ENCODE measurements at places on chromosomes 4 and X. TPM values are rescaled to one million over a fixed set of nuclear protein-coding genes. Genes with fewer than 3 reads are reported as not detected.
A peak's percentile ranks its signal among the peaks of the same experiment; 100 is the strongest.

DNA sequence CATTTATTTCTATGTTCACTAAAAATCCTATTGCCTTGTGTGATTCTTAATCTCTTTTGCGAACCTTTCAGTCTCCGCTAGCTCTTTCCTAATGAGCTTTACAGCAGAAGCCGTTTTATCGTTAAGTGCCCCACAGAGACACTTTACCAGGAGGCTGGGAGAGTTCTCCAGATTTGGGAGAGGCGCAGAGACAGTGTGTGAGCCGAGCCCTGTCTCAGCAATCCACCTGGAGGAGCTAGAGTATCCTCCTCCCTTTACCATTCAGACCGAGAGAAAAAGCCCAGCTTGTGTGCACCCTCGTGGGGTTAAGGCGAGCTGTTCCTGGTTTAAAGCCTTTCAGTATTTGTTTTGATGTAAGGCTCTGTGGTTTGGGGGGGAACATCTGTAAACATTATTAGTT, 54.9 kb upstream of the MTM1 start:
- DNase-seq: no peak

The TRIM60 gene
- total RNA-seq: not detected

GRCh38 chr4:21869978-21870745, 78.4 kb downstream of the KCNIP4 start:
- no peak for DNase-seq

DNA sequence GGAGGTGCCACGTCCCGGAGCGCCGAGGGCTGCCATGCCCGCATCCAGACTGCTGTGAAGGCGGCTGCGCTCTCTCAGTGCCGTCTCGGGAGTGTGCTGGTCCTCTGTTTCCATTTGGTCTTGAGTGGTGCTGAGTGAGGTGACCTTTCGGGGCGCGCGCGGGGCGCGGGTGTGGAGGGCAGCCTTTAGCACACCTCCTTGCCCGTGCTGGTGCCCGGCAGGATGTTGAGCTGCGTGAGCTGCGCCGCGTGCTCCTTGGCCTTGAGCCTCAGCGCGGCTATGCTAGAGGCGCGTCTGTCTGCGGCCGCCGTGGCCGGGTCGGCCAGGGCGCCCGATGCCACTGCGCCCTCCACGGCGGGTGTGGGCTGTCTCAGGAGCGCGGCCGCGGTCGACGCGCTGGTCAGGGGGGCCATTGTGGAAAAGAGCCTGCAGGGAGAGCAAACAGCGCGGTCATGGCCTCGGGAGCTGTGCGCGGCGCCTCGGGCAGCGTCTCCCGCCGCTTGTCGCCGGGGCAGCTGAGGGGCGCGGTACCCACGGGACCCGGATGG, 11.2 kb downstream of the ARX start:
- peak; percentile 23 for DNase-seq

DNA sequence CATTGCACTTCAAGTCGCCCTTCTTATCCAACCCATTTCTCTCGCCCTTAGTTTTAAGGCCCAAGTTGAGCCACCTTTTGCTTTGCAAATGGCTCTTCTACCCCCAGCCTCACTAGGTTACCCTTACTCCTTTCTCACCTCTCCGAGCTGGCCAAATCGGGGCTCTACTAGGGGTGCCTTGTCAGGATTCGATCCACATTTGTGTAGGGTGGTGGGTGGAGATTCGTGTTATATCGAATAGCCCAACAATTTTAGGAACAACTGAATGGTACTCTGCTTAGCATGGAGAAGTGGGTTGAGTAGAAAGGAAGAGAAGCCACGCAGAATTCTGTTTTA, 3.5 kb downstream of the SLIT2 start:
- no peak for DNase-seq
